ENCODE measurements at places on chromosomes 4 and X.

- DNase-seq: no peak
Observed at GRCh38 chrX:54043541-54044125, 640 bp downstream of the PHF8 start.

GRCh38 chr4:26406346-26406975 lies 83.8 kb downstream of the CCKAR start:
- DNase-seq: no peak

DNA sequence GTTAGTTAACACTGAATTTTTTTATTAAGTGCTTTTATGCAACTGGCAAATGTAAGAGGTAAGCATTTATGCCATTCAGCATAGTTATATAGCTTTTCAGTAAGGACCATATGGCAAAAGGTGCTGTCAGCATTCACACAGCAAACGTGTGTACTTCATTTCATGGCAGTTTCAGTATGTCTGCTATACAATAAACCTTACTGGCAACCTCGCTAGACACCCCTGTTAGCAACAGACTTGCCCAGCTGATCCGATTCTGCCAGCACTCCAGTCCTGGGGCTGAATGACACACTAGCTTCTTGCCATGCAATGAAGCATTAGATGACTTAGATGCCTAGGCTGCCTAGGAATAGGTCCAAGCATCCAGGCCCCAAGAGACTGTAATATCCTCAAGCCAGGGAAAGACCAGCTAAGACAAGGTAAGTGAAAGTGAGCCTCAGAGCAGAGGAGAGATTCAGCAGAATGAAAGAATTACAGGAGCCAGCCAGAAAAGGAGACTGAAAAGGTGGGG lies 47.3 kb upstream of the DOCK11 start:
- no peak for DNase-seq

- DNase-seq: no peak
Observed at GRCh38 chr4:45062935-45063545, 336.7 kb upstream of the GNPDA2 start.

DNA sequence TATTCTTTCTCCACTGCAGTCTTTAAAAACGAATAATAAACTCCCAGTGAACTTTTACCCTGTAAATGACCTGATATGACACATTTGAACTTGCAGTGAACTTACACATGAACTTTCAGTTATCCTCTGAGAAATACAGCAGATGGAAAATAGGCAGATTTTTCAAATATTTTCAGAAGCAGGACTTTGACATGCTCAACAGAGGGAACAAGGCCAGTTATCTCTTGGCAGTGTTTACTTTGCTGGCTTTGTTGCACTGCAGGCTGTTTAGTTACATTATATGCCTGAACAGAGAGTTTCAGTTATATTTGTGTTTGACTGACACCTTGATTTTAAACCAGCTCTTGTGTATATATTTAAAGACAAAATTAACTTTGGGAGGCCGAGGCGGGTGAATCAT lies 47.6 kb upstream of the FGG start:
- DNase-seq: no peak

DNA sequence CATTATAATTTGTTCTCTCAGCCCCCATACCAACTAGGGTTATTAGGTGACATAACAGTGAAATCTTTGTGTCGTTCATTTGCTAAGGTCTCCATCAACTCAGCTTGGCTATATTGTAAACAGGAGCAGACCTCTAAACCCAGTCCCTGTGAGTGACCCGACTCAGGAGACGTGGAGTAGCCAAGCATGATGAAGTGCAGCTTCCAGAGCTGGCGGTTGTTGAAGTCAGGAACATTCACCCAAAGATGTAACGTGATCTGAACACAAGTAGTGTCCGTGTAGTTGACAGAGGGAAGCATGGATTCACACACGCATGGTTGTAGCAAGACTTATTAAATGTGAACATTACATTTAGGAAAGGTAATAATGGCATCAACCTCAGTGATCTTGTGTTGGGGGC lies 102.3 kb downstream of the FAM193A start:
- no peak for DNase-seq

DNA sequence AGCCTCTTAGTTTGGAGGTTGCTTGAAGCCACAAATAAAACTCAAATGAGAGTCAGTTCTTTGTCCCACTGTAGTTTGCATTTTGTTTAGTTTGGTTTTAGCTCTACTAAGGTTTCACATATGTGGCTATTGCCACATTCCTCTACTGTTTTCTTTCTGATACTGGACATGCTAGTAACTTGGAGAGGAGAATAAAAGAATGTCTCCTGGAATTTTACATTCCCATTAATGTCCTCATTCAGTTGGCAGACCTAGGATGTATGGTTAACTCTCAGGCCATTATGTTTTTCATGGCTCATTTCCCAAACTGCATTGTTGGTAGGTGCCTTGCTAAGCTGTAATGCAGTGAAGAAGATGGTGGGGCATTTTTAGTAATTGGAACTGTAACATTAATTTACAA lies 29.9 kb downstream of the UPRT start:
- no peak for DNase-seq

DNA sequence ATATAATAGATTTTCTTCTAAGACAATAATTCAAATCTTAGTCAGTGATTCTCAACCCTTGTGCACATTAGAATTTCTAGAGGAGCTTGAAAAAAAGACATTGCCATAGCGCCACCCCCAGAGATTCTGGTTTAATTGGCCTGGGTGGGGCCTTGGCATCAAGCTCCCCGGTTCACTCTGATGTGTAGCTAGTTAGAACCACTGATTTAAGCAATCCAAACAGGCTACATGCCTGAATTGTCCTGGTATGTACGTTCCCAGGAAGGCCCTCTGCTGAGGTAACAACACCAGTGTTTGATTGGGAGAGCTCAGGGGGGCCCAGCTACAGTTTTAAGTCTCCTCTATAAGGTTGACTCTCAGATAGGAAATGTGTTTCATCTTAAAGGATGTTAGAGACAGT lies 1.3 kb upstream of the ATP10D start:
- DNase-seq: no peak

DNA sequence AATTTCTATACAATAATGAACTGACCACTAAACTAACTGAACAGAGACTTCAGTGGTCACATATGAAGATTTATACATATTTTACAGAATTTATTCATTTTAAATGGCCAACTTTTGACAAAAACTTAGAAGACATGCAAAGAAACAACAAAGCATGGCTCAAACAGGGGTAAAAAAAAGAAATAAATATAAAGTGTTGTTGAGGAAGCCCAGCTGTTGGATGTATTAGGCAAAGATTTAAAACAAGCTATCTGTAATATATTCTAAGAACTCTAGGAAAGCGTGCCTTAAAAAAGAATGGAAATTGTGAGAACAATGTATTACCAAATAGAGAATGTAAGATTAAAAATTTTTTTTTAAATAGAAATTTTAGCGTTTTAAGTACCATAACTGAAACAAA lies 210.9 kb upstream of the HTR2C start:
- DNase-seq: no peak

DNA sequence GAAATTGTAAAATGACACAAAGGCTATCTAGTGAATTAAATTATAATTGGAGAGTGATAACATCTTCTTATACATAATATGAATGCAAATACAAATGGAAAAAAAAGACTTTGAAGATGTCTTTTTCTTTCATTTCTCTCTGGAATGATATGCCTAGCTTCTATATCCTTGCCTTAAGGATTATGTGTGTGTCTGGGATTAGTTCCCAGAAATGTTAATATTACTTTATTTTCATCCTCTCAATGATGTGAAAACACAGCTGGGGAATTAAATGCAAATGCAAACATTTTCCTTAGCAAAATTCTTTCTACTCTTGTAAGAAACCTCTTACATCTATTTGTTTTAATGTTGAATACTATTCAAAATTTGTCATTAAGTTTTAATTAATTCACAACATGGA lies 441.9 kb downstream of the FSTL5 start:
- DNase-seq: no peak

DNA sequence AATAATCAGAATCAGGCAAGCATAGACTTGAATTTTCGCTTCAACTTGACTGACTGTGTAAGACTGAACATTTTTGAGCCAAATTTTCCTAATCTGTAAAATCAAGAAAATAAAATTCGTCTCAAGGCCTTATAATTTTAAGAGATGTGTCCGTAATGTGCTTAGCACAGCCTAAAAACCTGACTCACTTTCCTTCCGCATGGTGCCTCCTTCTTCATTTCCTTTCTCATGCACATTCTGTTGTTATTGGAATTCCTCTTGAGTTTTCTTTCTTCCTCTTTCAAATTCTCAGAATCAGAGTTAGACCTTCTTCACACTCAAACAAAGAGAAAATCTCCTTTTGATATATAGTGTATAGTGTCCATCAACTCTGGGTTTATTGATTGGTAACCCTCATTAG lies 208.9 kb upstream of the SLIT2 start:
- DNase-seq: no peak

GRCh38 chr4:69524706-69525105 lies 29.0 kb upstream of the UGT2B4 start:
- no peak for DNase-seq

GRCh38 chrX:3184176-3184930 lies 143.1 kb downstream of the ARSF start:
- no peak for DNase-seq

DNA sequence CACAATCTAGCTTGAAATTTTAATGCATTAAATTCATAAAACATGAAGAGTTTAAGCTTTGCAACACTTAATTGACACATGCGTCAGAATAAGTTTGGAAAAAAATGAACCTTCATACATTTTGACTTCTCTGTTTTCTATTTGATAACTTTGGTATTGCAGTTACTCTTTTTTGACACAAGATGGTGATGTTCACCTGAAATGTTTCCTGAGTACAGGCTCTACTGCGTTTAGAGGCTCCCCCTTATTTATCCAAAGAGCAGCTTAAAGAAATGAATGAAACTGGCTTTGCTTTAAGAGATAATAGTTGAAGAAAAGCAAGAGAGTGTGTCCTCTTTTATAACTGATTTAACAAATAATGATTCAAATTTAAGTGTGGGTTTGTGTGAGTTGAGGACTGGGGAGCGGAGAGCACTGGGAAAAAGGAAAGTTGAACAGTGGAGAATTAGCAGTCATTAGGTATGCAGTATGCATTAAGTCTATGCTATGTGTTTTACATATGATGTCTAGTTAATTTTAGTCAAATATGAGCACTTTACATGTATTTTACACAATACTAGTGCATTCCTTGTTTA lies 180.6 kb upstream of the NUDT6 start:
- DNase-seq: peak; percentile 3

DNA sequence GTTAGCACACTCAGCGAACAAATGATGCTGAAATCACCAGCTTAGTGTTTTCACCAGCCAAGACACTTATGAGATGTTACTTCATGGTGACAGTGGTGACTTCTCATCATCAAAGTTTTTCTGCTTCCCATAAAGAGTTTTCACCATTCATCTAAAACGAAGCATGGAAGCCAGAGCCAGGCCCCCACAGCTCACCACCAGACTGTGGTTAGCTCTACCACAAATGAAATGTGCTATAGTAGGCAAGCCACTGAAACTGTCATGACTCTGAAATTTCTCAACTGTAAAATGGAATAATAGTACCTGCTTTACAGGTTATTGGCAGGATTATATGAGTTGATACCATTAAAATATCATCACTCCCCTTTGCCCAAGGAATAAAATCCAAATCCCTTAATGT lies 56.4 kb upstream of the HHIP start:
- no peak for DNase-seq

DNA sequence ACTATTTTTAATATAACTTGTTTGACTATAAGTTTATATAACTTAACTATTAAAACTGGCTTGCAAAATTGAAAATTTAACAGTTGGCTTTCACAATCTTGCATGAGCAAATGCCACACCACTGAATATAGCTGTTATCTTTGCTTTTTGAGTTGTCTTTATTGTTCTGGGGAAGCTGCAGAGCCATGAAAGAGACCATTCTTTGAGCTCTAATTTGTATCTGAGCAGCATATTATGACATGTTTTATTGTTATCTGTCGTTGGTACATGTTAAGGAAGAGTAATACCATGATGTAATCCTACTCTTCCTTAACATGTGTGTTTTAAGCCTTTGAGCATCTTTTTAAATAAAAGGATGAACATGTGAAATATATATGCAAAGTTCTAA lies 97.1 kb upstream of the ANK2 start:
- no peak for DNase-seq

GRCh38 chrX:52261125-52261462 lies 76.4 kb downstream of the MAGED4 start:
- DNase-seq: no peak

DNA sequence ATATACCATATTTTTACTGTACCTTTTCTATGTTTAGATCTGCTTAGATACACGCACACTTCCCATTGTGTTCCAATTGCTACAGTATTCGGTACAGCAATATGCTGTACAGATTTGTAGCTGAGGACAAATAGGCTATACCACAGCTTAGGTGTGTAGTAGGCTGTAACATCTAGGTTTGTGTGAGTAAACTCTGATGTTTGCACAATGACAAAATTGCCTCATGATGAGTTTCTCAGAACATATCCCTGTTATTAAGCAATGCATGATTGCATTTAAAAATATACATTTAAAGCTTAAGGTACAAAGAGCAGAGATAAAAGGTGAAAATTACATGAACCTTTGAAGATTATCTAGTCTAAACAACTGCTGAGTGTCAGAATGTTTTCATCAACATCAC lies 181.7 kb downstream of the ADGRA3 start:
- DNase-seq: no peak

- peak; percentile 2 for DNase-seq
Observed at GRCh38 chr4:179465131-179465797, 2023.0 kb upstream of the AGA start.

GRCh38 chr4:145663194-145663593 lies 16.8 kb upstream of the C4orf51 start:
- no peak for DNase-seq

GRCh38 chr4:141331534-141332358 lies 111.1 kb downstream of the ZNF330 start:
- no peak for DNase-seq

GRCh38 chrX:123215397-123216089 lies 31.5 kb downstream of the GRIA3 start:
- DNase-seq: no peak

GRCh38 chrX:68822641-68823410 lies 6.0 kb upstream of the EFNB1 start:
- peak; percentile 18 for DNase-seq

DNA sequence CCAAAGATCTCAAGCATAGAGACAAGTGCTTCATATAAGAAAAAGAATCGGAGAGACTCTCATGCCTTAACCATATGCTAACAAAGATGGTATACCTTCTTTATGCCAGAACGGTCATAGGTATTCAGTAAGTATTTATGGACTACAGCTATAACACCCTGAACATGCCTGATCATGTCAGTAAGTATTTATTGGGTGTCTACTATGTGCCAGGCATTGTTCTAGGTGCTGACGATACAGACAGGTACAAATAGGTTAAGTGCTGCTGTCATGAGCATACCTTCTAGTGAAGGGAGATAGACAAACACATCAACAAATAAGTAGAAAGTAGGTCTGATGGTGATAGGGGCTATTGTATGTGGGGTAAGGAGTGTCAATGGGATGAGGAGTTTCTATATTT lies 9.5 kb upstream of the MID1 start:
- DNase-seq: no peak

GRCh38 chr4:109914322-109914721 lies 1.6 kb downstream of the EGF start:
- DNase-seq: no peak

GRCh38 chr4:157564218-157564617 lies 343.7 kb downstream of the GRIA2 start:
- DNase-seq: no peak

GRCh38 chrX:119389871-119390501 lies 9.2 kb upstream of the SLC25A43 start:
- DNase-seq: no peak
